ENCODE measurements at places on chromosomes 13 and 19. TPM values are rescaled to one million over a fixed set of nuclear protein-coding genes. Genes with fewer than 3 reads are reported as not detected.

The TDRD3 gene
- 18.5 TPM for total RNA-seq

The RFPL4AL1 gene
- total RNA-seq, result not detected

The CCDC159 gene
- 30.3 TPM for total RNA-seq

The PCID2 gene
- total RNA-seq, result 48.5 TPM

The ZNF223 gene
- 3.4 TPM for total RNA-seq

The DAND5 gene
- total RNA-seq, result 0.20 TPM

The TIMM29 gene
- 16.4 TPM for total RNA-seq

The ATP8A2 gene
- total RNA-seq, result 0.49 TPM

The CPB2 gene
- not detected for total RNA-seq

Data from endothelial cell of umbilical vein (primary cell).